ENCODE measurements at places on chromosomes 2 and 18. TPM values are rescaled to one million over a fixed set of nuclear protein-coding genes. Genes with fewer than 3 reads are reported as not detected.

The PRKAG3 gene
- not detected for total RNA-seq

The DCDC2C gene
- total RNA-seq, result not detected

The CTNNA2 gene
- total RNA-seq, result 2.6 TPM

The LINC00305 gene
- not detected for total RNA-seq

The COLEC11 gene
- total RNA-seq, result 0.07 TPM

The LYG2 gene
- not detected for total RNA-seq

DNA sequence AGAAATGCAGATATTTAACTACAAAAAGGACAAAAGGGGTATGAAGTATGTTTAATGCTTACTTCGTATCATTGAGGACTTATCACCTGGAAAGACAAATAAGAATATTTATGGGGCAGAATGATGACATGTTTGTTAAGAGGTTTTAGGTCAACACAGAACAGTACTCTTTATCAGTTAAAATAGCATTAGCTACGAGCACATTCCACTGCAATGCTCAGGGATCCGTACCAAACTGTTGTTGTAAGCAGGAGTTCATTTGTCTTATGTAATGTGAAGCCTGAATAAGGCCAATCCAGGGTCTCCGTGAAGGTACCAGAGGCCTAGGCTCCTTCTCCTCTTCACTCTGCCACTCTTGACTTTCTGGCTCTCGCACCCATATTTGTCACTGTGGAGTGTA lies 465.7 kb upstream of the NRP2 start:
- no peak for DNase-seq

- no peak for DNase-seq
Measured at GRCh38 chr2:237258615-237259014, 155.3 kb downstream of the COL6A3 start.

DNA sequence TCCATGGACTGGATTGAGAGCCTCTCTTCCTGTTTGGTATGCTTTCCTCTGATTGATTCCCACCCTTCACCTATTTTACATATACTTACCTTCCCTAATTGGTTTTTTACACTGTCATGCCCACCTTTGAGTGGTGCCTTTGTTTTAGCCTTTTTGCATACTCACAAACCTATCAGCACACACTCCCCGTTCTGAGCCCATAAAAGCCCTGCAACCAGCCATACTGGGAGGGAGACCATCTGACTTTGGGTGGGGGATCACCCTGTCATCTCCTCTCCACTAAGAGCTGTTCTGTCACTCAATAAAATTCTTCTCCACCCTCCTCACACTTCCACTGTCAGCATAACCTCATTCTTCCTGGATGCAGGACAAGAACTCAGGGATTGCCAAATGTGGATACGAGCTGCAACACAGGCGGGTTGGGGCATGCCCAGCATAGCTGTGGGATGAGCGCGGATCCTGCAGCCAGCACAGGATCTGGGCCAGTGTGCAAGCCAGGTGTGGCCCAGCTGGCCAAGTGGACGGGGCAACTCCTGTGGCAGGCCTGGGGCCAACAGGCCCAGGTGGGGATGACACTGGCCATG lies 9.4 kb upstream of the MOB1A start:
- peak; percentile 35 for DNase-seq

- no peak for DNase-seq
Measured at GRCh38 chr2:96884299-96885094, 14.6 kb upstream of the SEMA4C start.

DNA sequence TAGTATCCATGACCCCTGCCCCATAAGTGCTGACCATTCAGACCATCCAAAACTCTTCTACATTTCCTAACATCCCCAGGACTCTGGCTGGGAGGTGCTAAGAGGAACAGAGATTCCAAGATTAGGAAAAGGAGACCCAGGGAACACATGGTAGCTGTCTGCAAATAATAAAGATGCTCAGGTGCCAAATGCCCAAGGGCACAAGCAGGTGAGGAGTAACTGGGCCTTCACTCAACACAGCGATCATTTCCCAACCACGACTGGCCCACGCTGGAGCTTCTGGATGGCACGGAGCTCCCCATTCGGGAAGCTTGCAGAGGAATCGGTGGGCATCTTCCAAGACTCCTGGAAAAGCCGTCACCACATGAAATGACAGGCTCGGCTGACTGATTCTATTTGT lies 255.9 kb upstream of the SMIM21 start:
- no peak for DNase-seq

All from H7 (cell line).